Activated T-cell treated with anti-CD3 and anti-CD28 coated beads for 48 hours (primary cell): ENCODE measurements at places on chromosomes 2 and 18.

- no peak for DNase-seq
Observed at GRCh38 chr2:122980671-122981070, 1044.4 kb upstream of the CNTNAP5 start.

DNA sequence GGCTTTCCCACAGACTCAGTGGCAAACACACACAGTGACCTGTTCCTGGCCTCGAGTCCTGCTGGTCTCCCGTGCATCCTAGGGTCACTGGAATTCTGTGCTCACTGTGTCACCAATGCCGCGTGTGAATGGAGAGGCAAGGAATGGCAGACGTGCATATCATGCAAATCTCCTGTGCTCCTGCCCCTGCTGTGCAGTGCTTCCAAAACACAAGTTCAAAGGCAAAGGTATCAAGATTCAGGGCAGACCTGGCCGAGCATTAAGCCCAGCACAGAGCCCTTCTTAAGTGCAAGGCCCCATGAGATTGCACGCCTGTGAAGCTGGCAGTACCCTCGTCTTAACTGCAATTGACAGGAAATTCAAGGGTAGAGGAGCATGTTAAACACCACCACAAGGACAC is 129.1 kb downstream of the NDUFA10 start:
- DNase-seq, result no peak

DNA sequence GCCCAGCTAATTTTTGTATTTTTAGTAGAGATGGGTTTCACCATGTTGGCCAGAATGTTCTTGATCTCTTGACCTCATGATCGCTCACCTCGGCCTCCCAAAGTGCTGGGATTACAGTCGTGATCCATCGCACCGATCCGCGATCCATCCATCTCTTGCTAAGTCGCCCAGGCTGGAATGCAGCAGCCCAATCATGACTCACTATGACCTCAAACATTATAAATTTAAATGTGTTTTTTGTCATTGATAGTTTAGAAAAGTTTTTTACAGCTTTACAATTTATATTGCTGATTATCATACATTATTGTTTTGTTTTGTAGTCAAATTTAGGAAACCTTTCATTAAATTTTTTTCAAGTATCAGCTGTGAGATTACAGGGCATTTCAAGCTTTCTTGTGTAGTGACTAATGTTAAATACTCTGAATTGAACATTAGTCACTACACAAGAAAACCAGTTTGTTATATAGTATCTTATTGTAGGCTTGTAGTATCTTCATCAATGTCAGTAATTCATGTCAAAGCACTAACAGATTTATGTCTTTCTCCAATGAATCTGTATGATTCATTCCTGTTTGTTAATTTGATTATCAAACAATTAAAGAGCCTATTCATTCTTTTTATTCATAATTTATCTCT is 37.5 kb downstream of the NR4A2 start:
- DNase-seq, result no peak

- DNase-seq, result no peak
Observed at GRCh38 chr18:50030146-50030545, 164.8 kb downstream of the MYO5B start.

DNA sequence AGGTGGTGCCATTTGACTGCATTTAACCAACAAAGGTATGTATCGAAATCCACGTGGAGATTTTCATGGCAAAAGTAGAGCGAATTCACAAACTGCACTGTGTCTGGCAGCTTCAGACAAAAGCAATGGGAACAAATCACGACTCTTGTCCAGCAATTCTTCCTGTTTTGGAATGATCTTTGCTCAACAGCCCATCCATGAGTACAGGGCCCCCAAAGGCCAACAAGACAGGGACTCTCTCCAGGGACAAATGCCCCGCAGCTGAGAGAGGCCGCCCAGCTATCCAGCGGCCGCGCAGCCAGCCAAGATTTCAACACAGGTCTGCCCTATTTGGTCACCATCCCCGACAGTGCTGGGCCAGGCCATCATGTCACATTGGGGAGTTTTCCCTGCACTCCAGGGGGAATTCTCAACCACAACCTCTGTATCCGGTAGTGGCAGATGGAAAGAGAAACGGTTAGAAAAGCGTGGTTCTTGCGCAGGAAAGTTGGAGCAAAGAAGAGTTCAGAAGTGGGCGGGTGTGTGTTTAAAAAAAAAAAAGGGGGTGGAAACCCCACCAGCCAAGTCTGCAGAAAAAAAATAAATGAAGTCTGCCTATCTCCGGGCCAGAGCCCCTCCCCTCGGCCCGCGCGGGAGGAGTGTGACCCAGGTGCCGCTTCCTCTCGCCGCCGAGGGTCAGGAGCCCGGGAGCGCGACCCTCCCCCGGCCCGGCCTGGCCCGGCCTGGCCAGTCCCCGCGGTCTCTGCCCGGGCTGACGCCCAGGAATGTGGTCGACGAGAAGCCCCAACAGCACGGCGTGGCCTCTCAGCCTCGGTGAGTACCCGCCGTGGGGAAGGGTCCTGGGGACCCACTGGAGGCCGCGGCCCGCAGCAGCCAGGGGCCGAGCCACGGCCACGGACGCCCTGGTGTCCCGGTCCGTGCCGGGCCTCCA is at the start of gene GYPC:
TSS of gene GYPC (plus strand) at position 659 of the 931 bp plus-strand sequence. CDS start at position 765, 106 bp downstream.
- peak; percentile 53 for DNase-seq
